ENCODE measurements at places on chromosomes 1 and 21. TPM values are rescaled to one million over a fixed set of nuclear protein-coding genes. Genes with fewer than 3 reads are reported as not detected.
A peak's percentile ranks its signal among the peaks of the same experiment; 100 is the strongest.

DNA sequence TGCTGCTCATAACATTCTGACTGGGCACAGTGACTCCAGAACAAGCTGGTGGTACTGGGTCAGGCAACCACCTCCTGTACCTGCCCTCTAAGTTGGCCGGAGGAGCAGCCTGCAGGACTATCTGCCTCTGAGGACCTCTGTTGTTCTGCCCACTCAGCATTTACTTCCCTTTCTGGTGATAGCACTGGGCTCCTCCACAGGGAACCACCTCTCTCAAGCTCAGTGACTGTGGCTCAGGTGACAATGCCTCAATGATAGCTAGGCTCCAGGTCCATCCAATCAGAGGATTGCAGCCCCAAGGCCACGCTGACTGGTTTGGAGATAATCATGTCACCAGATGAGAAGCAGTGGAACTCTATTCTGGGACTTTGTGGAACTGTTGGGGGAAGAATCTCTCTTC is 15.8 kb downstream of the SLC41A1 start:
- DNase-seq = no peak

- DNase-seq = no peak
Measured at GRCh38 chr1:8780405-8780804, 37.0 kb downstream of the RERE start.

- peak; percentile 67 for DNase-seq
Measured at GRCh38 chr1:212699625-212700222, at the start of gene BATF3. BATF3 (minus strand) TSS chr1:212699840; CDS start chr1:212699762, 78 bp downstream.

- no peak for DNase-seq
Measured at GRCh38 chr21:41833497-41834115, 45.5 kb downstream of the PRDM15 start.

DNA sequence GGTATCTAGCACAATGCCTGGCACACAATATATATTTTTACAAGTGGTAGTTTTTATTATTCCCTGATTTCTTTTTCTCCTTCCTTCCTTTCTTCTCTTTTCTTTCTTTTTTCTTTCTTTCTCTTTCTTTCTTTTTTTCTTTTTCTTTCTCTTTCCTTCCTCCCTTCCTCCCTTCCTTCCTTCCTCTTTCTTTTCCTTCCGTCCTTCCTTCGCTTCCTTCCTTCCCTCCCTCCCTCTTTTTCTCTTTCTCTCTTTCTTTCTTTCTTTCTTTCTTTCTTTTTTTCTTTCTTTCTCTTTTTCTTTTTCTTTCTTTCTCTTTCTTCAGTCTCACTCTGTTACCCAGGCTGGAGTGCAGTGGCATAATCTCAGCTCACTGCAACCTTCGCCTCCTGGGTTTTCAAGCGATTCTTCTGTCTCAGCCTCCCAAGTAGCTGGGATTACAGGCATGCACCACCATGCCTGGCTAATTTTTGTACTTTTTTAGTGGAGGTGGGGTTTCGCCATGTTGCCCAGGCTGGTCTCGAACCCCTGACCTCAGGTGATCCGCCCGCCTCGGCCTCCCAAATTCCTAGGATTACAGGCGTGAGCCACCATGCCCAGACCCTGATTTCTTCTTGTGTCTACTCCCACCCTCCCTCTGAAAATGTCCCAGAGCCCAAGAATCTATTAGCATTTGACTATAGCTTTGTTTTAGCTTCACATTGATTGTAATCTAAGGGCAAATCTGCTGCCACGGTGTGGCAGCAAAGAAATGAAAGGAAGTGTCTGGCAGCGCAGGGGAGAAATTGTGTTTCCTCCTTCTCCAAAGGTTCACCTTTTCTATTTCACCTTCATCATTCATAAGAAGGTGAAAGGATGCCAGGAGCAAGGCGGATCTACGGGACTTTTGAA is 19.9 kb upstream of the ABCB10 start:
- no peak for DNase-seq

DNA sequence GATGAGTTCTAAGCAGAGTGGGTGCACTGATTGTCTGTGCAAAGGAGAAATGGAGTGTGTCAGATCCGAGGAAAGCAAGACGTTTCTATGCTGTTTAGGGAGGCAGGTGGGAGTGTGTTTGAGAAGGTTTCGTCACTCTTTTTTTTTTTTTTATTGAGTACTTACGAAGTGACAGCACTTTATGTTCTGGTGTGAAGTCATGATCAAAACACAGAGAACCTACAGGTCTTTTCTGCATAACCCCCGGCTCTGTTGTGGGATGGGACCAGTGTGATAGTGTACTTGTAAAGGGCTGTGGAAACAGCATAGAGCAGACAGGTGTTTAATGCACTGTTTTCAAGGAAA is 26.7 kb downstream of the MIA3 start:
- no peak for DNase-seq

DNA sequence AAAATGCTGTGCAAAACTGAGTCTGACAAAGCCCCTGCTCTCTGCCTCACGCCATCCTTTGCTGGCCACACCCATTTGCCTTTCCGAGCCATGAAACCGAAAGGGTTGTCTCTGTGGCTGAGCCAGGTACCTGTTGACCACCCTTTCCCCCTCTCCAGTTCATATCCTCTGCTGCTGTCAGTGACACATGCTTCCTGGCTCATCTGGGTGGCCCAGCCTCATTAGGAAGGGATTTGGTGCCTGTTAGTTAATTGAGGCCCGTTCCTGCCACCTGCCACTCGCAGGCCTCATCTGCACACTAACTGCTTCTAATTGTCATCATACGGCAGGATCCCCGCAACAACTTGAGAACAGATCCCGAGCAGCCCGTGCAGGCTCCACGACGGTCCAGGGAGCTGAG is 79.2 kb downstream of the OLIG1 start:
- DNase-seq = peak; percentile 26

DNA sequence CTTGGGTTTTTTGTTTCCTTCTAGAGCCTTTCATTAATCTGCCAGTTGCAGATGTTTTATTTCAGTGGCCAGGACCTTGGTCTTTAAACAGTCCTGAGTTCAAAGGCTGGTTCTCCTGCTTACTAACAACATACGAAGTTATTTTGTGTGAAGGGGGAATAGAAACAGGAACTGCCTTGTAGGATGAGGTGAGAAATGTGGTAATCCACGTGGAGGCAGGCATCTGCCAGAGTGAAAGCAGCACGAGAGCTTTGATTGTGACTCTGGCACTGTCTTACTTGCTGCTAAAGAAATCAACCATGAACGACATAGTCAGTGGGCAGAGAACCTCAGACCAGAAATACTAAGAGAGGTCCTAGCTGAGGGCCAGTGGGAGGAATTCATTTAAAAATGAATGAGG is 30.4 kb downstream of the TMEM63A start:
- DNase-seq = no peak

DNA sequence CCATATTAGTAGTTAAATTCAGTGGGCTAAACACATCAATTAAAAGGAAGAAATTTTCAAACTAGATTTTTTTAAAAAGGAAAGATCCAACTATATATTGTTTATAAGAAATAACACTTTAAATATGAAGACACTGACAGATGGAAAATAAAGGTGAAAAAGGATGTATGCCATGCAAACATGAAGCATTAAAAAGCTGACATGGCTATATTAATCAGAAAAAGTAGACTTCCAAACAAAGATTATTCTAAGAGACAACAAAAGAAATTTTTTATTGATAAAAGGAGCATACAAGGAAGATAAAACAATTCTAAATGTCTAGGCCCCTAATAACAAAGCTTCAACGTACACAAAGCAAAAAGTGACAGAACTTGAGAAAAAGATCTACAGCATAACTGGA is 92.2 kb downstream of the ATF6 start:
- no peak for DNase-seq

- no peak for DNase-seq
Measured at GRCh38 chr1:198258491-198258890, 101.7 kb downstream of the NEK7 start.

- DNase-seq = no peak
Measured at GRCh38 chr1:183817576-183818288, 12.8 kb downstream of the RGL1 start.

GRCh38 chr1:152997901-152998300 is 3.6 kb upstream of the SPRR3 start:
- DNase-seq = no peak

DNA sequence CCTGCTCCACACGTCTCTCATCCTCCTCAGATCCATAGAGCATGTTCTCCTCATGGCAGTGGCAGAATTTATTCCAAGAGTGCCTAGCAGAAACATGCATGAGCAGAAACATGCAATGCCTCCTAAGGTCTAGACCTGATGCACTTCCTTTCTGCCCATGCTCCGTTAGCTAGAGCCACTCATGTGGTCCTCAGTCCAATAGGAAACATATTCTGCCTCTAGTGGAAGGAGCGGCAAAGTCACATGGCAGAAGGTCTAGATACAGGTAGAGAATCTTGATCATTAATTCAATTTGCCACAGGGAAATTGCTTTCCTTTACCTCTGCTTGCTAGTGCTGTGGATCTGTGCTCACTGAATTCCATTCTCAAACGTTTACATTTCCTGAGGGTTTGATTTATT is 130.4 kb downstream of the KIF26B start:
- DNase-seq = no peak

DNA sequence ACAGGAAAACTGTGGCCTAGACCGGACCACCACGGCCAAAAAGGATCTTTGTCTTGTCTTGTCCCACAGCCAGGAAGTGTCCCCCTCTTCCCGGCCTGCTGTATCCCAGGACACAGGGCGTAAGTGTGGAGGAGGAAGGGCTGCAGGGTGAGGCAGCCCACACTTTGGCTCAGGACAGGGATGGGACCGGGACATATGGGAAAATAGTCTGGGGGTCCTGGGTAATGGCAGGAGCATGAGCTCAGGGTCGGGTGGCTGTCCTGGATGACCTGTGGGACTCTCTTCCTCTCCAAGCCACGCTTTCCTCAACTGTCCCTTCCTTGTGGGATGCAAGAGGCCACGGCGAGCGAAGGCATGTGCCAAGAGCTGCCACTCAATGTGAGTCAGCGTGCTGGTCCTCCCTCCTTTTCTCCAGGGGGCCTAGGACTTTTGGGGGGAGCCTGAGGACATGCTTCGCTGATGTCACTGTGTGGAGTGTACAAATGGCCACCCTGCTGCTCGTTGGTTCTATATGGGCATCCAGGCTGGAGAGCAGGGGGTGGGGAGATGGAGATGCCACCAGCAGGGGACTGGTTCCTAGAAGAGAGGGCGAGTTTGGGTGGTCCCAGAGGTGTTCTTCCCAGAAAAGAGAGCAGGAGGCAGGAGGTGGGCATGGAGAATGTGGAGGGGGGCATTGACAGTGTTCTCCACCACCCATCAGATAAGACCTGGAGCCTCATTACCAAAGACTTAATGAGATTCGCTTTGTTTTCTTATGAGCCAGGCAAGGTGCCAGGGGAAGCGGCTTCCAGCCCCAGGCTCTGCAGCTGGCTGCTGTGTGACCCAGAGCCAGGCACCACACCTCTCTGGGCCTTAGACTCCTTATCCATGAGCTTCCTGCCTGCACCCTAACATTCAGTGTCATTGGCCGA is 11.5 kb upstream of the PADI1 start:
- DNase-seq = no peak

DNA sequence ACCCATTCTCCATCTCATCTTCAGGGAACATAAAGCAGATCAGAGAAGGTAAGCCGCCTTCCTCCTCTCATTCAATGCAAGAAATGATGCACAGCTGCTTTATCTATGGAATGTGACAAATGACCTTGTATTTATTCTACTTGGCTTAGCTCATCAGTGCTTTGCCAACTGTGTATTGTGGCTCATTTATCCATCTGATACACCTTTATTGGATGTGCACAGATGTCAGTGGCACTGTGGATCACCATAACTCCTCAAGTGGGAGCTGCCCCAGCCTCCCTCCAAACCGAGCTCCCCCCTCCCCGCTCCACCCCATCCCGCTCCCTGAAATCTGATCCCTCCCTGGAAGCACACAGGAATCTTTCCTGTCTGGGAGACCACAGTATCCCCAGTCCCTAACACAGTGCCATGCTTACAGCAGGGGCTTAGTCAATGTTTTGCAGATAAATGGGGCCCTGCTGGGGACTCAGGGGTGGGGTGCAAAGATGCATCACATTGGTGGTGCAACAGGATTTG is 156.0 kb upstream of the RAB4A start:
- peak; percentile 31 for DNase-seq

DNA sequence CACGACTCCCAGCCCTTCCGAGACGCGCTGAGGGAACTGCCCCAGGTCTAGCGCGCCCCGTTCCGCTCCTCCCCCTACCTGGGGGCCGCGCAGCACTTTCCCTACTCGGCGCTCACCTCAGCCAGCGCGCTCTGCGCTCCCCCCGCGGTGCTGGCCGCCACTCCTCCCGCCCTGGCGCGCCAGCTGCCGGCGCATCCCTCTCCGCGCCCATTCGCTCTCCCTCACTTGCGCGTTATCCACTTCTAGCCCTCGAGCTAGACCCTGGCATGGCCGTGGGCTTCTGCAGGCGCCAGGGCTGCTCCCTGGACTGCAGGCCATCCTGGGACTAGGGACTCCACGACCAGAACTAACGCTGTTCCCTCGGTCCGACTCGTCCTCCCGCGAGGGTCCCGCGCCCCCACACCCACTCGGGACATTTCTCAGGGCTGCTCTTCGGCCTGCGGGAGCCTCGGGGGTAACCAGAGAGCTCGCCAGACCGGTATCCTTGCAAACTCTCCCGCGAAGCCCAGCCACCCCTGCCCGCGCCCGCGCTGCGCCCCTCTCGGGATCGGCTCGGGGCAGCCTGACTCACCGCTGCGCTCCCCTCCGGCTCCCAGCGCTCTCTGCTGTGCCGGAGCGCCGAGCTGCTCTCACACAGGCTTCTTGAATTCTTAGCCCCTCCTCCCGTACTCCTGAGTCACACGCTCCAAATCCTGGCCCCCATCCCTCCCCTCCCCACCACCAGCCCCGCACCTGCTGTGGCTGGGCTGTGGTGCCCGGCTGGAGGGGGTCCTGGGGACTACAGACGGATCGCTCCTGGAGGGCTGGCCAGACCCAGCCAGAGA is at the start of gene NGF:
NGF (minus strand) TSS at position 617 of the 824 bp plus-strand sequence. CDS start 51,454 bp downstream, outside the sequence.
- peak; percentile 86 for DNase-seq

DNA sequence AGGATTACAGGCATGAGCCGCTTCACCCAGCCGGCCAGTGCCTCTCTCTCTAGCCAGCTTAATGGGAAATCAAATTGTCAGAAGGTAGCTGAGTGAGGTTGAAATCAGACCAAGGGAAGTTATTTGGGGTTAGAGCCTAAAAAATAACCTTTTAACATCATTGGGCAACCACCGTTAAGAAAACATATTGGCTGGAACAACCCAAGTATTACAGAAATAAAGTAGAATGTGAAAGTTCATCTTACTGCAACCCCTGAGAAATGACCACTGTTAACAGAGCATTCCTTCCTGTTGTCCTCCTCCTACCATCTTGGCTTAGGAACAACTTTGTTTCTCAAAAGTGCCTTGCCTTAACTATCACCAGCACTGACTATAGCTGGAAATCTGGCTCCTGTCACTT is 3.2 kb upstream of the RNF186 start:
- DNase-seq = no peak

DNA sequence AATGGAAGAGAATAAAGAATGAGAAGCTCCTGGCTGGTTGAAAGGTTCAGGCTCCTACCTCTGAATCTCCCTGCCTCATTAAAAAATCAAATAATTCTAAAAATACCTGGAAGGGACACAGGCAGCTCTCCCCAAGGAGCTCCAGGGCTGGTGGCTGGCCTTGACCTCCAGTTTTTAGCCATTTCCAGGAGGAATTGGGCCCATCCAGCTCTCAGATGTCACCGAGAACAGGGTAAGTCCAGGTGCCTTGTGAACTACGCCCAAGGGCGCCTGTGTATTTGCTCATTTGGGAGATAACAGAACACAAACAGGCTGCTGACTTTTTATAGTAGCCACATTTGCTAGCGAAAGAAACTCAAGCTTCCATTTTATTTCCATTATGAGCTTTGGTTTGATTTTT is 321.0 kb upstream of the C1orf174 start:
- DNase-seq = no peak

LAD1 gene
- 0.34 TPM for total RNA-seq

COL9A2 gene
- 3.7 TPM for total RNA-seq

OR2AK2 gene
- total RNA-seq = not detected

C1orf94 gene
- 0.19 TPM for total RNA-seq

PALMD gene
- not detected for total RNA-seq

Data from neural progenitor cell (in vitro differentiated cells).